ENCODE measurements at places on chromosomes 5 and 9.

- no peak for DNase-seq
Measured at GRCh38 chr5:100723229-100723628, 179.9 kb downstream of the ST8SIA4 start.

DNA sequence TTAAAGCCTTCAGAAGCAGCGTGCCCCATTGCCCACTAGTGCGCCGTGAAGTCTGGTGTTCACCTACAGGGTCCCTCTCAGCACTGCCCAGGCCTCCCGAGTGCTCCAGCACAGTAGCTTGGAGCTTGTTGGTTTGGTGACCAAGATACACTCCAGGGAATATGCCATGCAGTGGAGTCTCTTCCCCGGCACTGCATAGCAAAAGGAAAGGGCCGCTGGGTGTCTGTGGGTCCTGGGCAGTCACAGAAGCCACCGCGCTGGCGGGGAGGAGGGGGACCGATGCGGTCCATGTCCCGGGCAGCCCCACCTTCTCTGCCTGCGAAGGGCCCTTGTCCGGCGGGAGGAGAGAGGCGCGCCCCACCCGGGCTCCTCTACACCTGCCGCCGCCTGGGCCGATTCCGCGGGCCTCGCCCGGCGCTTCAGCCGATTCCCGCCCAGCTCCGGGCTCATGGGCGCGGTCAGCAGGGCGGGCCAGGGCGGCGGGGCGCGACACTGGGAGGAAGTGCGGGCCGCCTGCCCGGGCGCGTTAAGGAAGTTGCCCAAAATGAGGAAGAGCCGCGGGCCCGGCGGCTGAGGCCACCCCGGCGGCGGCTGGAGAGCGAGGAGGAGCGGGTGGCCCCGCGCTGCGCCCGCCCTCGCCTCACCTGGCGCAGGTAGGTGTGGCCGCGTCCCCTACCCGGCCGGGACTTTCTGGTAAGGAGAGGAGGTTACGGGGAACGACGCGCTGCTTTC, at the start of gene SYK:
SYK (plus strand) TSS at position 579 of the 732 bp plus-strand sequence. CDS start 42,080 bp downstream, outside the sequence.
- DNase-seq = no peak

DNA sequence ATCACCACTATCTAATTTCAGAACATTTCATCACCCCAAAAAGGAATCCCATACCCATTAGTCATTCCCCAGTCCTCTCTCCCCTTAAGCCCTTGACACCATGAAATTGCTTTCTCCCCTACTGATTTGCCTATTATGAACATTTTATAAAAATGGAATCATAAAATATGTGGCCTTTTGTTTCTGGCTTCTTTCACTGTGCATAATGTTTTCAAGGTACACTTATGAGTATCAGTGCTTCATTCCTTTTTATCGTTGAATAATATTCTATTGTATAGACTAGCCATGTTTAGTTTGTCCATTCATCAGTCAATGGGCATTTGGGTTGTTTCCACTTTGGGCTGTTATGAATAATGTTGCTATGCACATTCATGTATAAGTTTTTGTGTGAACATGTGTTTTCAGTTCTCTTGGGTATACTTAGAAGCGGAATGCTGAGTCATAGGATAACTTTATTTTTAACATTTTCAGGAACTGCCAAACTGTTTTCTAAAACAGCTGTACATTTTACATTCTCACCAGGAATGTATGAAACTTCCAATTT, 40.4 kb upstream of the FGF1 start:
- no peak for DNase-seq

DNA sequence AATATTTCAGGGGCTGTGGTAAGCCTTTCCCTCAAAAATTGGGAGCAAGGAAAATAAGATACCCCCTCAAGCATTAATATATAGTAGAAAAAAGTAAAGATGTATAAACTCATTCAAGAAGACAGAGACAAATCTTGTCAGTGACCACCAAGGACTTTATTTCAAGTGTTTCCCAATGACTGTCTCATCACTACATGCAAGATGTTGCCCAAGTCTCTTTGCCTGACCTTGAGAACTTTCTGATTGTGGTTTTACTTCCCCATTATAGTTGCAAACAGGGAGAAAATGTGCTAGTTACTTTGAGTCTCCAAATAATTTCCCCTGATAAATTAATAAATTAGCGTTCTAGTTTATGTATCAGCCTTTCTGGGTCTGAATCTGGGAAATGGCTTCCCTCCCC, 4.0 kb upstream of the SLC46A2 start:
- no peak for DNase-seq

DNA sequence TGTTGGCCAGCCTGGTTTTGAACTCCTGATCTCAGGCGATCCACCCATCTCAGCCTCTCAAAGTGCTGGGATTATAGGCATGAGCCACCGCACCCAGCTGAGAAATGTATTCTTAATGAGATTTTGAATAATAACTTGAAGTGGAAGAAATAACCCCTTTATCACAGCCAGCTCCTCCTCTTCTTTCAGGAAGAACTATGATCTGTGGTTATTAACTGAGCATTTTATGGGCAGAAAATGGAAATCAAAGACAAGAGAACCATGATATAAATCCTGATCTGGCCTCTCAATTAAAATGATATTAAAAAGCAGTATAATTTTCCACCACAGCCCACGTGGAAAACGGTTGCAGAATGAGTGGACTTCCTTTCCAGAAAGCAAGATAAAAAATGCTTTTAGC, 206.6 kb downstream of the PRELID2 start:
- no peak for DNase-seq

DNA sequence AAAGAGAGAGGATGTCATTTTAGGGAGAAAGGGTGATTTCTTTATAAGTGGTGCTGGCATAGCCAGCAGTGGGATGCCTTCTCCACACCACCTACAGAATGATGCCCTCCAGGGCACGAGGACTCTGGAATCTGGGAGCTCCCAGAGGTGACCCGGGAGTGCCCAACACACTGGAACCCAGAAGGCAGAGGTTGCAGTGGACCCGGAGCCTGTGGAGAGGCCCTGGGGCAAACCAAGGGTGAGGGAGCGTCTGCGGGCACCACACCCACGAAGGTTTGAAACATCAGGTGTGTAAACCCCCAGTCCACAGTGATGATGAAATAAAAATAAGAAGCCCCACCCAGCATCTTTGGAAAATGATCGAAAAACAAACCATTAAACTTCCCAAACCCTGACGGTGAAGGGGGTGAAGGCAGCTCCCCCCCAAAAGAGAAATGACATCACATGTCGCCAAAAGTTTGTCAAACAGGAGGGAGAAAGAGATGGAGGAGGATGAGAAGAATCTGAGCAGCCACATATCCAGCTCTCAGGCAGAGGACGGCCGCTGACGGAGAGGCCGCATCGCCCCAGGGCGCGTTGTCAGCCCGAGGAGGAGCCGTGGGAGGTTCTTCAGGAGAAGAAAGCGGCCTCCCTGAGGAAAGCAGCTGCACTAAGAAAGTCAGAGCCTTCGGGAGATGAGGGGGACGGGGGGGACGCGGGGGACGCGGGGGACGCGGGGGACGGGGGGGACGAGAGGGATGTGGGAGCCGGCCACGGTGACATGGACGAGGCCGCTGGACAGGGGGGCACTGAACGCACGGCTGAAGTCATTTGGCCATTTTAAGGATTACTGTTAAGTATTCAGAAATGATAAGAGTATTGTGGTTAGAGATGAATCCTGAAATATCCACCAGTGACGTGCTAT, 43.1 kb upstream of the NSMF start:
- DNase-seq = no peak

- no peak for DNase-seq
Measured at GRCh38 chr5:154228696-154229095, 38.2 kb downstream of the GALNT10 start.

- DNase-seq = no peak
Measured at GRCh38 chr9:130144703-130145102, 27.5 kb upstream of the NCS1 start.

DNA sequence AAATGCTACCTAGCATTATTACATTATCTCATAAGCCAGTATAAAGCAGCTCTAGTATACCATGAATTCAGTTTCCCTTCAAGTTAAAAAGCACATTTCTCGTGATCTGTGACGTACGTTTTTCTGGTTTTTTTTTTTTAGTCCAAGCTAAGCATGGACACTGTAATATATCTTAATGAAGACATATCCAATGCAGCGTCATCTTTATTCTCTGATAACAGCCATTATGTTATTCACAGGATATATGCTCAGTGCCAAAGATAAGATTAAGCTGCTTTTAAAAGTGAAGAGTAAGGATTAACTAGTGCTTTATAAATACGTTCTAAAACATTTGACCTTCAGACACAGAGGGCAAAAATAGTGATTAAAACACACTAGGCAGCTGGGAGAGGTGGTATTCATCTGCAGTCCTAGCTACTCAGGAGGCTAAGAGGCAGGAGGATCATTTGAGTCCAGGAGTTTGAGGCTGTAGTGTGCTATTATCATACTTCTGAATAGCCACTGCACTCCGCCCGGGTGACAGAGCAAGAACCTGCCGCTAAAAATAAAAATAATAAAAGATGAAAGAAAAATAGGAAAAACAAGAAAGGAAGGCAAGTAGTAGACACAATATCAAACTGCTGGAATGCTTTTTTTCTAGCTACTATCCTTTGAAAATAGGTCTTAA, 7.7 kb downstream of the CSNK1A1 start:
- no peak for DNase-seq

GRCh38 chr5:66477596-66477995, 118.6 kb upstream of the MAST4 start:
- DNase-seq = no peak

GRCh38 chr9:127112735-127113161, 9.7 kb downstream of the ANGPTL2 start:
- DNase-seq = no peak

- DNase-seq = no peak
Measured at GRCh38 chr5:16483361-16483760, 17.8 kb upstream of the ZNF622 start.

DNA sequence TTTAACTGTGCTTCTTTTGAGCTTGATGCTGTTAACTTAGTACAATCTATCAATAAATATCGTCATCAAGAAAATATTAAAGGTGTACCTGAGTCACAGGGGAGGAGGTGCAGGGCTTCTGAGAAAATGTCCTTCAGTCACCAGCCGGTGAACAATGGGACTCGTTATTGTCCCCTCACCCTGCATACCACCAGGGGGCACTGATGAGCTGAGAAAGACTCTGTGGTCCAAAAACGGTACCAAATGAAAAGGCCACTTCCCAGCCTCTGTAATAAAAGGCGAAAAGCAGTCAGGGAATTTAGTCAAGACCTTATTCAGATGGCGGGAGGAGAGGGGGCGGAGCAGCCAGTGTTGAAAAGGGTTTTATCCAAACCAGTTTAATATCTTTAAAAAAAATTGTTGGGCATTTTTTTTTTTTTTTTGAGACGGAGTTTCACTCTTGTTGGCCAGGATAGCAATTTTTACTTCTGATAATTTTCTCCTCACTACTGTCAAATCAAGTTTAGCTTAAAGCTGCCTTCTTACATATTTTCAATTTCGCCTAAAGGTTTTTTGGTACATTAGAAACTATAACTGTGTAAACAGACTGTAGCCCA, 271.9 kb upstream of the ADAMTS16 start:
- peak; percentile 23 for DNase-seq

GRCh38 chr9:137989156-137989555, 111.6 kb downstream of the CACNA1B start:
- DNase-seq = no peak

- no peak for DNase-seq
Measured at GRCh38 chr5:44402084-44402483, 12.9 kb upstream of the FGF10 start.

- DNase-seq = no peak
Measured at GRCh38 chr9:99181621-99182020, 40.1 kb downstream of the ALG2 start.

All from NCI-H1694 (cell line).